ENCODE measurements at places on chromosomes 3 and 15. TPM values are rescaled to one million over a fixed set of nuclear protein-coding genes. Genes with fewer than 3 reads are reported as not detected.

GRCh38 chr15:66938114-66938830 lies 127.1 kb upstream of the SMAD3 start:
- no peak overlapping the region for H3K27ac ChIP-seq
- H3K4me1 ChIP-seq = no peaks in the 10 kb centered on the region
- no peaks in the 10 kb centered on the region for H3K27me3 ChIP-seq
- DNase-seq = peak; percentile 32
- no peak overlapping the region for H3K4me3 ChIP-seq
- no peaks in the 10 kb centered on the region for H3K36me3 ChIP-seq

- no peaks in the 10 kb centered on the region for H3K36me3 ChIP-seq
- H3K27me3 ChIP-seq = no peaks in the 10 kb centered on the region
- no peaks in the 10 kb centered on the region for H3K4me1 ChIP-seq
- H3K4me3 ChIP-seq = no peak overlapping the region
These were observed 194.5 kb upstream of the GAP43 start for GRCh38 chr3:115428841-115429240.

DNA sequence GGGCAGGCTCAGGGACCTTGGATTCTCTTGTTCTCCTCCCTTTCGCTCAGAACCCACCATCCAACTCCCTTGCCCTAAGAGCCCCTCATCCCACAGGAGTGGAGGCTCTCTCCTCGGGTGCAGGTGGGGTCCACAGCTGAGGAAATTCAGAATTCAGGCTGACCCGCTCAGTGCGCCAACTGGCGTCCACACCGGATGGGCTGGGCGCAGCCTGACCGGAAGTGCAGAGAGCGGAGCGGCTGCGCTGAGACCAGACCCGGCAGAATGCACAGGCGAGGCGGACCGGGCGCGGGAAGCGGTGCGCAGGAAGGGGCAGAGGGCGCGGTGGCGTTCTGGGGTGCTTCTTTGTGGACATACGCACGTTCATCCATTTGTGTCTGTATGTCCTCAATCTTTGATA lies 210.4 kb upstream of the NDN start:
- H3K27me3 ChIP-seq = no peaks in the 10 kb centered on the region
- no peak for DNase-seq
- H3K4me1 ChIP-seq = no peaks in the 10 kb centered on the region
- H3K4me3 ChIP-seq = no peak overlapping the region

DNA sequence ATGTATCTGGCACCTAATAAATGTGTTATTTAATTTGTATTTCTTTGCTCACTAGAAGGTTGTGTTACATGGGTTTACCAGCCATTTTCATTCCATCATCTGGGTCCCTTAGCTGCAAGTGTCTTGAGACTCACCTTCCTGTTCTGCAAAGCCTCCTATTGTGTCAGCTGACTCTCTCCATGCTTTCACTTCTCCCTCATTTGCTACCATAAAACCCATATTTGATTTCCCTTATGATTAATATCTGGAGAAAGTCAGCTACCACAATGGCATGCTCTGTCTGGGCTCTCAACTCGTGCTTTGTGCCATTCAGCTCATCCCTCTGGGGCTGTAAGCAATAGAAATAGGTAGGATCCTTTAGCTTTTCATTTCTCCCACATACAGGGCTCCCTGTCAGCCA lies 79.5 kb upstream of the EIF1B start:
- H3K4me3 ChIP-seq = no peak overlapping the region
- no peaks in the 10 kb centered on the region for H3K27me3 ChIP-seq
- H3K36me3 ChIP-seq = no peaks in the 10 kb centered on the region
- DNase-seq = no peak

PLA2G4E gene
- not detected for total RNA-seq

TM4SF18 gene
- not detected for total RNA-seq

- H3K4me1 ChIP-seq = peaks cover 4% of the 10 kb centered on the region
- no peaks in the 10 kb centered on the region for H3K36me3 ChIP-seq
- H3K27me3 ChIP-seq = peaks cover 27% of the 10 kb centered on the region
- no peak overlapping the region for H3K27ac ChIP-seq
- H3K4me3 ChIP-seq = no peak overlapping the region
- no peak for DNase-seq
These were observed 6.9 kb downstream of the GALNT15 start for GRCh38 chr3:16181361-16181760.

Measured in endodermal cell (in vitro differentiated cells).